Mesenchymal stem cell (in vitro differentiated cells and primary cell): ENCODE measurements at places on chromosomes 4 and X.

- no peak for DNase-seq
These were observed 24.9 kb upstream of the LNX1 start for GRCh38 chr4:53616219-53616618.

GRCh38 chr4:184898793-184899192 lies 73.0 kb upstream of the ACSL1 start:
- DNase-seq, result no peak

DNA sequence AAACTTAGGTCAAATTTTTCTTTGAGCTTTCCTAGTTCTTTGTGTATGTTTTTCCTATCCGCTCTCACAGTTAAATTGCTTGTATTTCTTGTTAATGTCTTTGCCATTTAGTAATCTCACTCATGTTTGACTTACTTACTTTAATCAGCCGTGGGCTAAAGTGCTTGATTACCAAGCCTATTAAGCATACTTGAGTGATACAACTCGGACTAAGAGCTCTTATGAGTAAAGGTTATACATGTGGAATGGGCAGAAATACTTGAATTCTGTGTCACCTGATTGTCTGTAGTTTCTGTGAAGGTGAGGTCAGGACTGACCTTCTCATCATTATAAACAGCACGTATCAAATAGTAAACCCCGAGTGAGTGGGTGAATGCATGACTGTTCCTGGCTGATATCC lies 664.5 kb downstream of the PDHA2 start:
- DNase-seq, result no peak

GRCh38 chr4:138452826-138453225 lies 210.7 kb upstream of the SLC7A11 start:
- DNase-seq, result no peak

GRCh38 chrX:1496076-1496475 lies 40.9 kb downstream of the P2RY8 start:
- DNase-seq, result no peak

DNA sequence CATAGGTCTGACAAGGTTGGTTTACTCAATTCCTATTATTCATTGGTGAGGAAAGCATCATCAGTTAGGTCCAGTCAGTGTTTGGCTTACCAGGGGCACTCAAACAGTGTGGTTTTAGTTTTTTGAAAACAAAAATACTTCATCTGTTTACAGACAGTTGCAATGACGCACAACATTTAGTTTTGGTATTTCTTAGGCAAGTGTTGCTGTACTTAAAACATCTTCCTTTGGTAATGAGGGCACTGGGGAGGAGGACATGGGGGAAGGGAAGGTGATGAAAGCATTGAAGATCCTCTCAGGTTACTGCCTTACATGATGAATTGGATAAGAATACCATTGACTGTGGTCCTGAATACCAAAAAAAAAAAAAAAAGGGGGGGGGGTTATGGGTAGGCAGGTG lies 93.7 kb upstream of the MAOA start:
- peak; percentile 58 for DNase-seq

- DNase-seq, result peak; percentile 82
These were observed 104.9 kb downstream of the FAM53A start for GRCh38 chr4:1579001-1579900.
